Activated CD4-positive, alpha-beta T cell treated with anti-CD3 and anti-CD28 coated beads, Interleukin-2, amount 50 U/mL, for 4 hours (primary cell): ENCODE measurements at places on chromosomes 7 and 10.
A peak's percentile ranks its signal among the peaks of the same experiment; 100 is the strongest.

GRCh38 chr10:122461729-122462532 lies 578 bp downstream of the HTRA1 start:
- no peak for DNase-seq

DNA sequence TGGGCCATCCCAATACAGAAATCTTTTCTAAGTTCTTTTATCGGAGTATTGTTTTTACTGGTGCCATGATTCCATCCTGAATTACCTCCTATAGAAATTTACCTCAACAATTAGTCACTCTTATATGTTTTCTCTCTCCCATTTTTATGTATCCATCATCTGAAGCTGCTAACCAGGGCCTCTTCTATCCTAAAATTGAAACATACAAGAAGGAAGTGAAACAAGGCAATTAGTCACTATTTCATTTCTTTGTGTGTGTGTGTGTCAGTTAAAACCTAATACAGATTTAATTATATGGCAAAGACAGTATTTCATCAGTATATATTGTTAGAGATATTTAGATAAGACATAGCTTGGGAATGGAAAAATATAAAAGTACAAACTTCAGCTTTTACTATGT lies 148.4 kb upstream of the AHR start:
- no peak for DNase-seq

GRCh38 chr7:41098846-41099245 lies 604.0 kb downstream of the INHBA start:
- DNase-seq, result no peak

DNA sequence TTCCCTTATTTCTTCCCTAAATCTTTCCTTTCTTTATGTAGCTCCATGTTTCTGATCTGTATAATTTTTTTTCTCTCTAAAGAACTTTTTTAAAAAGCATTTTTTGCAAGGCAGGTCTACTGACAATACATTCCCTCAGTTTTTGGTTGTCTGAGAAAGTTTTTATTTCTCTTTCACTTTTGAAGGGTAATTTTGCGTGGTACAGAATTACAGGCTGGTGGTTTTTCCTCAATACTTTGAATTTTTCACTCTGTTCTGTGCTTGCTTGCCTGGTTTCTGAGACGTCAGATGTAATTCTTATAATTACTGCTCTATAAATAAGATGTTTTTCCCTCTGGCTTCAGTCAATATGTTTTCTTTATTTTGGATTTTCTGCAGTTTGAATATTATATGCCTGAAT lies 205.4 kb upstream of the VSTM2A start:
- DNase-seq, result no peak

DNA sequence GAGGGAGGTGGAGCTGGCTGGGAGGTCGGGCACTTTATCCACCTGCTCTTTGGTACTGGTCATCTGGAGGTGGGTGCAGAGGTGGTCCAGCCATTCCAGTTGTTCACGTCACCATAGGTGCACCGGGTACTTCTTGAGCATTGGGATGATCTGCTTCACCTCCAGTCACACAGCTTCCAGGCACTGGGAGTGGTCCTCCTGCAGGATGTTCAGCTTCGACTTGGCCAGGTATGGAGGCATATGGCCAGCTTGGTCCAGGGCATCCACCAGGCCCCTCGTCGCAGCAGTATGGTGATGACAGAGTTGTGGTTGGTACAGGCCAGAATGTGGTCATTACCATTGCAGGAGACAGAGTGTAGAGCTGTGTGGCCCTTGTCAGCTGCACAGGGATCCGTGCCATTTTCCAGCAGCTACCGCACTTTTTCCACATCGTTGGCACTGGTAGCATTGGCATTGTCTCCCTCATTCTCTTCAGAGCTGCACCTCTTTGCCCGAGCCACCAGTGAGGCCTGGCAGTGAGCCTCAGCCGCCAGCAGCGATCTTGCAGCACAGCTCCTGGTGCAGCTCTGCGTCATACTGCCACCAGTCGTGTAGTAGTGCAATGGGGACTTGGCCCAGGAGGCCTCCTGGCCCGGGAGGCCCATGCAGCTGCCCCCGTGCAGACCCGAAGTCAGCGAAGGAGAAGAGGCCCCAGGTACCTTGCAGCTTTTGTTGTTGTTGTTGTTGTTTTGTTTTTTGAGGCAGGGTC lies 150.9 kb downstream of the ZNF22 start:
- DNase-seq, result no peak

DNA sequence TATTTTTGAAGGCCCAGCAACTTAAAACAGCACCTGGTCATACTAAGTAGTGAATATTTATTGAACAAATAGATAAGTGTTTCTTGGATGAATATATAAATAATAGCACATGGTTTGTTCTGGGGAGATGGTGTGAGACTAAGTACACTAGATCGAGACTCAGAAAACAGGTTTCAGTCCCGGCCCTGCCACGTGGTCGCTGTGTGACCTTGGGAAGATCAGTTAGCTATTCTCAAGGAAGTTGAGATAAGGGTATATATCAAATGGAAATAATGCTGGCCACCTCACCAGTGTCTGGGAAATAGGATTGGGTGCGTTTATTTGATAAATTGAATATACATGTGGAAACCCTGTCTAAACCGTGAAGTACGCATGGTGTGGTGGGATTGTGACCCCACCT lies 354.6 kb downstream of the SDK1 start:
- DNase-seq, result no peak

GRCh38 chr7:123573341-123573740 lies 15.7 kb upstream of the NDUFA5 start:
- no peak for DNase-seq

DNA sequence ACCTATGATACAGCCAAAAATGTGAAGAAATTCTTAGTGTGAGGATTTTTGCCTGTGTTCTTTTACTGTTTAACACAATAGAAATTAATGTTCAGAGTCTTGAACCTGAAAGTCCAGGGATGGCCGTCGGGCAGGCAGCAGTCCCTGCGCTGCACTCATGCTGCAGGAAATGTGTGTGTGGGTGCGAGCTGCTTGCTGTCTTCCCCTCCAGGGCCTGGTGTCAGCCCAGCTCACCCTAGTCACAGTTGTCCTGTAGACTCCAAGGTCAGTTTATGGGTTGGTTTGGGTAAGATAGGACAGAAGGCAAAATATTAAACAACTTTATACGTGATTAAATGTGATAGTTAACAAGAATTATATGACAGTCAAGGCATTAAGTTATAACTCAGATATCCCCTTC lies 78.7 kb downstream of the DYNC2I1 start:
- DNase-seq, result no peak

- DNase-seq, result no peak
These were observed 29.2 kb downstream of the TACR2 start for GRCh38 chr10:69387500-69387899.

DNA sequence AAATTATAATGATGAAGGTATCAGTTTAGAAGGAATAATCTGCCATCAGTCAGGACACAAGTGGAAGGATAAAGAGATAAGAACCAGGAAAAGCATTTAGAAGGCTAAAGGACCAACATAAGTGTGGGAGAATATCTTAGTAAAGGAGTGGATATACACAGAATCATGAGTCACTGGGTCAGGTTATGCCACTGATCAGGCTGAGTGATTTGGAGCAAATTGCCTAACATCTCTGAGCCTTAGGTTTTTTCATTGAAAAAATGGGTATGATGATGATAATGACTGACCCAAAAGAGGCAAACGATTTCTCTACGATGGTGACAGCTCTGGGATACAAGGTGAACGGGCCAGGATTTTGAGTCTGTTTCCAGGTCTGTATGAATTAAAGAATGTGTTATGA lies 2.8 kb upstream of the CUL1 start:
- DNase-seq, result no peak

DNA sequence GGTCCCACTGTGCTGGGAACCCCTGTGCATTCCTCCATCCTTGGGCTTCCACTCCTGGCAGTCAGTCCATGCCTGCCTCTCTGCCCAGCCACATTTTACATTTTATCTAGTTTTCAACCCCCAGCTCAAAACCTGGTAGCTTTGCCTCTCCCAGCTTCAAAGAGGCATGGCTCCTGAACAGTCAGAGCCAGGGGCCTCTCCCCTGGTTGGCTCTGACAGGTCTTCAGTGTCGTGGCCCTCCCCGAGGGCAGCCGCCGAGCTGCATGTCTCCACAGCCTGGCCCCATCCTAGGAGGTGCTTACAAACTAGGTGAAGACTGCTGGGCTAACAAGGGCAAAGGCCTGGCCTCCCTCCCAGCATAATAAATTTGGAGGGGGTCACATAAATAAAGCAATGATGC lies 14.8 kb downstream of the COBL start:
- DNase-seq, result no peak

DNA sequence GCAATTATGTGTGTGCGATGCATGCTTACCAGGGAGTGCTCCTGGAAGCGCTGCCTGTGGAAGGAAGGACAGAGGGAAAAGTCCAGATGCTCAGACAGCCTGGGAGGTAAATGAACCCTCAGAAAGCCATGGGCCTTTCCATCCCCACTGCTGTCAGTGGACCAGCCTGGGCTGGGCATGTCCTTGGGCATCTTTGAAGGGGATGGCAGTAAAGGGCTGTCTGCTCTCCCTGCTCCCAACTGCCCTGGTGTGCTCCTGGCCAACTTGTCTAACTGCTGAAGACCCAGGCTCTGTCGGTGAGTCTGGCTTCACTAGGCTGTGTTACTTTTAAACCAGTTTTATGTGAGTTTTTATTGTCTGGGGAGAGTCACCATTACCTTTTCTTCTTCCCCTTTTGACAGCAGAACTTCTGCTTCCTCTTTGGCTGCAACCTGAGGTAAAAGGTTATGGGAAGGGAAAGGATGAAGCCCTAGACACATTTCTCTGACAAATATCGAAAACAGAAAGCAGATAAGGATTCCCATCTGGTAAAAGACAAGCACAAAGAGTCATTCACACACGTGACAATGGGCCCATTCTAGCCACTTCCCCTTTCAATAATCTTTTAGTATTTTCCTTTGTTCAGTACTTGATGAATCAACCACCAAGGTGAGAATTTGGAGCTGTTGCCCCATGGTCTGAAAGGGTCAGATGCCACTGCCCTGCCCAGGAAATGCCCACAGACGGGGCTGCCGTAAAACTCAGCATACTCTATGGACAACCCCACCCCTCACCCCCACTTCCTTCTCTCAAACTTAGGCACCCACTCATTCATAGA lies 27.6 kb upstream of the PIK3AP1 start:
- no peak for DNase-seq

- no peak for DNase-seq
These were observed 12.2 kb downstream of the FOXK1 start for GRCh38 chr7:4694305-4694704.

DNA sequence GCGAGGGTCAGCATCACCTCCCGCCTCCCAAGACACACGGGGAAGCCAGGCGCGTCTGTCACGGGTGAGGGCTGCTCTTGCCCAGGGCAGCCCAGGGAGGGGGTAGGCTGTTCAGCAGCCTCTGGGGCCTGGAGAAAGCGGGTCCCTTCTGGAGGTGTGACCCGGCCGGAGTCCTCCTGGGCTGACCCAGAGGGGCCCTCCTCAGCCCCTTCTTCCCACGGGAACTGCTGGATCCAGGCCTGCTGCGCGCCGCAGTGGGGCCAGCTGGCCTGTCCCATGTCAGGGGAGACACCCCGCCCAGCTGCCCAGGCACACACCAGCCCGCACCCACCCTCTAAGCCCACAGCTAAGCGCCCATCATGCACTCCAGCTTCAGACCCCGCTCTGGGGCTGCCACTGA lies 41.8 kb downstream of the INSIG1 start:
- DNase-seq, result no peak

GRCh38 chr7:2037301-2037807 lies 195.4 kb downstream of the MAD1L1 start:
- peak; percentile 12 for DNase-seq

DNA sequence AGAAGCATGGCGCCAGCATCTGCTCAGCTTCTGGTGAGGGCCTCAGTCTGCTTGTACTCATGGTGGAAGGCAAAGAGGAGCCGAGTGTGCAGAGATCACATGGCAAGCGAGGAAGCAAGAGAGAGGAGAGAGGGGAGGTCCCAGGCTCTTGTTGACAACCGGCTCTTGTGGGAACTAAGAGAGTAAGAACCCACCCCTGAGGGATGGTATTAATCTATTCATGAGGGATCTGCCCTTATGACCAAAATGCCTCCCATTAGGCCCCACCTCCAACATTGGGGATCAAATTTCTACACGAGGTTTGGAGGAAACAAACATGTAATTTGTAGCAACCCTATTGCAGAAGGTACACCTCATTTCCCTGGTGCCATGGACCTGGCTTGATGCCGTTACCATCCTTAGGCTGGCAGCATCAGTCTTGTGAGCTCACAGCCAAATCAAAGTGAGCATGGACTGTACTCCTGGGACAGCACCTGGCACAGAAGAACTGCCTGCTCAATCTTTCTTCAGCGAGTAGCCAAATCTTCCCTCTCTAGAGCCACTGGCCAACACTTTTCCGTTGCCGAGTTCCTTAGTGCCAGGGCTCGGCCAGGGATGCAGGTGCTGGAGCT lies 6.5 kb downstream of the BTBD16 start:
- no peak for DNase-seq

DNA sequence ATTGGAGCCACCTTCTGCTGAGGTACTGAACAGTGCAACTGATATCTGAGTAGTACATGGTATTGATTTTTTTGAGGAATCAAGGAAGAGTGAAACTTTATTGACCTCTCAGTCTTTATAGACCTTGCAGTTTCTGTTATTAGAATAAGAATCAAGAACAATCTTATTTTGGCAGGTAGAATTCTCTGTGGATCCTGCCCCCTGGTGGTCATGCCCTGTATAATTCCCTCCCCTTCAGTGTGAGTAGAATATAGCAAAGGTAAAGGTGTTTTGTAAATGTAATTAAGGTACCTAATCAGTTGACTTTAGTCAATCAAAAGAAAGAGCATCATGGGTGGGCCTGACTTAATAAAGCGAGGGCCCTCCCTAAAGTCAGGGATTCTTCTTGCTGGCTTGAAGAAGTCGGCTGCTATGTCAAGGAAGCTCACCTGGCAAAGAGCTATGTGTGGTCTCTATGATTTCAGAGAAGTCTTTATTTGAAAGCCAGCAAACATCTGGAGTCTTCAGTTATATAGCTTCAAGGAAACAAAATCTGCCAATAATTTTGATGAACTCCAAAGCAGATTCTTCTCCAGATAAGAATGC lies 142.8 kb downstream of the LSM5 start:
- no peak for DNase-seq

GRCh38 chr10:123781956-123782500 lies 109.6 kb downstream of the CPXM2 start:
- DNase-seq, result no peak

- DNase-seq, result no peak
These were observed 5.9 kb upstream of the BMS1 start for GRCh38 chr10:42776681-42777080.

- DNase-seq, result no peak
These were observed 2.7 kb downstream of the FRAT1 start for GRCh38 chr10:97321804-97322190.

- peak; percentile 38 for DNase-seq
These were observed 8.7 kb downstream of the NCAPG2 start for GRCh38 chr7:158695726-158696452.

DNA sequence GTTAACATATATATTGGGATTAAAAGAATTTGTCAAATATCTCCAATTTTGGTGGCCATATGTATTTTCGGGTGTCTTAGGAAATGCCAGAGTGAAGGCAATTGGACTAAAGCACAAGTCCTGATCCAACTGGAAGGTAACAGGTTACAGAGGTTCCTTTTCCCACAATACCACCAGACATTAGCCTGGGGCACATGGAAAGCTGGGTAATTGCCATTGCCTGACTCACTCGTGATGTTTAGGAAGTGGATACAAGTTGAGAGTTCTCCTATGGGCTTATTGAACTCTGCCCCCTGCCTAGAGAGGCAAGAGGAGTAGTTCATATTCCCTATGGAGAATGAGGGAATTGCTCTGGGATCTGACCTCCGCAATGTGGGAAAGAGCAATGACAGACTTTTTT lies 5.7 kb downstream of the DNAH11 start:
- DNase-seq, result no peak
